ENCODE measurements at places on chromosomes 7 and 10.

GRCh38 chr7:141839256-141839655 is 2.0 kb downstream of the PRSS37 start:
- DNase-seq, result no peak

GRCh38 chr10:17808971-17809841 is at the start of gene MRC1:
TSS of gene MRC1 (plus strand) at chr10:17809348. CDS start at chr10:17809466, 118 bp downstream.
- DNase-seq, result no peak

GRCh38 chr10:116848032-116848943 is 1.0 kb upstream of the ENO4 start:
- no peak for DNase-seq

GRCh38 chr10:108791030-108791429 is 1132.3 kb downstream of the XPNPEP1 start:
- DNase-seq, result no peak

DNA sequence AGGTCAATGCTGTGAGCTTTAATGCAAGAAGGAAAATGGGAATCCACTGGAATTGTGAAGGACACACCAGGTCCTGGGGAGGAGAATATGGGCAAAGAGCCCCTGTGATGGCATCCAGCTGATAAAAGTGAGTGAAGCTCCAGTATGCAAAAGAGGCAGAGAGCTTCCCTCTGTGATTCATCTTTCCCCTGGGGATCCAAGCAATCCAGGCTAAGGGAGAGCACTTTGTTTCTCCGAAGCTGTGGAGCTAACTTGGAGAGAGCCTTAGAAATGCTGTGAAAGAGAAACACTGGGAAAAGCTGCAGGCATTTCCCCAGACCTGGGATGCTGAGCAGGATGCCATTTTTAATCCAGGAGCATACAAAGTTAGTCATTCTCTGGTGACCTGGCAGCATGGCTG is 489.5 kb downstream of the SH2D4B start:
- DNase-seq, result no peak

DNA sequence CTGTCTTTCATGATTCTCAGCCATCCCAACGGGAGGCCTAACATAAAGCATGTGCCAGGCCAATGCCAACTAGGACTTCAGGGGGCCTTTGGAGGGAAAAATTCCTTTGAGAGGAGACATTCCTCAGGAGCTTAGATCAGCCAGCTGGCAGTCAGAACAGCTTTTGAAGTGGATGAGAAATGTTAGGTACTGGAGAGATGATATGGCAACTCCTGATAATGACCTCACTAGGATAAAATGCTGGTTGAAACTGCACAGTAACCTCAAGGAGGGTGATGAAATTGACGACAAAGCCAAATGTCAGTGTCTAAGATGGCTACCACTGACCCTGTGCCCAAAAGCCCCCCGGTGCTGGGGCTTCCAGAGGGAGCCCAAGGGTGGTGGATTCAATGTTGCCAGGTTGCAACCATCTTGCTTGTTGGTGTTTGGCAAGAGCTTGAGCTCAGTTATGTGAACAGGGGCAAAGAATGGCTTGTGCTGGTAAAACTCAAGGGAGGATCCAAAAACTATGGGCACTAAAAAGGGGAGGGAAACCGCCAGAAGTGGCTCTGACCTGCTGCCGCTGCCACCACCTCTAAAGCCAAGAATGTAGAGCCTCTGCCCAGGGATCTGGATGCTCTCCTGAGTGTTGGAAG is 121.2 kb downstream of the UBE2H start:
- no peak for DNase-seq

- DNase-seq, result no peak
Measured at GRCh38 chr7:36165059-36165458, 12.0 kb downstream of the EEPD1 start.

GRCh38 chr10:11260170-11260569 is 242.5 kb downstream of the CELF2 start:
- no peak for DNase-seq

GRCh38 chr10:46992803-46993561 is 81.8 kb downstream of the PTPN20 start:
- no peak for DNase-seq

DNA sequence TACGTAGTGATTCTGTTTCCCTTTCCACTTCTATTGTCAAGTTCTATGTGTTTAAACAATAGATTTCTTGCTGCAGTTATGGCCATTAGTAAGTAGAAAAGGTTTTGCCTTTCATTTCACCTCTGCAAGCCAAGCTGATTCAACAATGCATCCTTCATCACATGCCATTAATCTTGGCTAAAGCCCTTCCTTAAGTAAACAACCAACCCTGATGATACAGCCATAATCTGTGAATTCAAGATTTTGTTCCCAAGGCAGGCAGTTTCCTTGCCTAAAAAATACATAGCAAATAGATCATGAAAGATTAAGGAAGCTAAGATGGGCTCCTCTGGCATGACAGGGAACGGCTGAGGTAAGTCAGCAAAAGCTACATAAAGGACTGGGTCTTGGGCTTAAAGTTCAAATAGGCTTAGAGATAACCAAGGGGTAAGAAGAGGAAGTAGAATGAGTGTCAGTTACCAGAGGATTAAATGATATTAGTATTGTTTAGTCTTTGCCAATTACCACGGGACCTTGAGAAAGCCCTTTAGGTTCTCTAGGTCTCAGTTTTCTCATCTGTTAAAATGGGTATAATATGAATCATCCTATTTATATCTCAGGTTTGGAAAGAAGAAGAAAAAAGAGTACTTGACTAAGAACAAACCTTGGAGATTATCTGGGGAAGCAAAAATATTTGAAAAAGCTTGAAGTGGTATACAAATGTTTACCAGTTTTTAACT is 35.9 kb upstream of the ANK3 start:
- DNase-seq, result no peak

GRCh38 chr10:63412304-63412703 is 53.5 kb downstream of the JMJD1C start:
- DNase-seq, result no peak

GRCh38 chr10:128914681-128915080 is 552.4 kb upstream of the MGMT start:
- no peak for DNase-seq

DNA sequence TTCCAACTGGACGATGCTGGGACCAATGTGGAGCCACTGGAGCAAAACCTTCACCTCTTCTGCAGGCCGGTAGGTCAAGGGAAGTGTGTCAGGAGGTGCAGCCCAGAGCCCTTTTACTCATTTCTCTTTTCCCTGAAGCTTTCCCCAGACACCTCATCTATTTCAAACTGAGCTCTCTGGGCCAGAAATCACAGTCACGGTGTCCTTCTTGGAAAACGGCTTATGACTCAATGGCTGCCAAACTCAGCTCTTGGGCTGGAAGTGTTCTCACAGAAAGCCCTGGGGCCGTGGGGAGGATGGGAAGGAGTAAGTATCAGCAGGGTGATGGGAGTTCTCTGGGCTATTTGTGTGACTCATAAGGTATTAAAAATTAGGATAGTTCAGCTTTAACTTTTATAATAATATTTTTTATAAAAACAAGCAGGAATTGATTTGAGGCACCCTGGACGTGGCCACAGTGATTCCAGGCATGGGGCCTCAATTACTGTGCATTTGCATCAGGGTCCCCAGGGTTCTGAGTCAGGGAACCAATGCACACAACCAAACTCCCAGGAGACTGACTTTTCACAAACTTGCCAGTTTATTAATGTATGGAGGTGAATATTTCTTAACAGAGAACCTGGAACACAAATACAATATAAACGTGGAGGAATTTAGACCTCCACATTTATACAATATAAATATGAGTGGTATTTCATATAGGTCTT is 187.4 kb upstream of the TMEM72 start:
- no peak for DNase-seq

Measured in activated naive CD4-positive, alpha-beta T cell treated with anti-CD3 and anti-CD28 coated beads, Interleukin-2, amount 50 U/mL, for 16 hours (primary cell).